ENCODE measurements at places on chromosomes 16 and 17.

GRCh38 chr17:21031756-21032396 is 10.9 kb downstream of the USP22 start:
- DNase-seq, result no peak

GRCh38 chr17:9859781-9860180 is 34.1 kb downstream of the GLP2R start:
- no peak for DNase-seq

GRCh38 chr16:16042076-16042475 is 92.7 kb downstream of the ABCC1 start:
- peak; percentile 68 for DNase-seq

DNA sequence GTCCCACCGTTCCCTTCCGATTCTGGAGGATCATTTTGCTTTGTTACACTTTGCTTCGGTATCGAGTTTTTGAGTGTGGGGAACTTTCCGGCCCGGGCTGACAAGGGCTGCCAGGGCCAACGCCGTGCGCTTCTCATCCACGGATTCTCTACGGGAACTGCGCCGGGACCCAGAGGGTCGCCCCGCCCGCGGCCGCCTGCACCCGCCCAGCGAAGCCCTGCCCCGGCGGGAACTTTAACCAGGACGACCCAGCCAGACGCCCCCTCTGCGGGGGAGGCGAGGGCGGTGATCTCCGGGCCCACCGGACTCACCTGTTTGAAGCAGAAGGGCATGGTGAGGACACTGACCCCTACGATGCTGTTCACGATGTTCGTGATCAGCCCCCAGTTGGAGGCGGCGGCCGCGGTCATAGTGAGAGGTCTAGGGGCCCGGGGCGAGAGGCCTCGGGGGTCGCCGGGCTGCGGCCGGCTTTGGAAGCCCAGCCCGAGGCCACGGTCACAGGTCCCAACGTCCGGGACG is 536 bp downstream of the SLC38A10 start:
- DNase-seq, result no peak

GRCh38 chr17:33523577-33523981 is 230.5 kb upstream of the ASIC2 start:
- no peak for DNase-seq

- DNase-seq, result no peak
These were observed 87.4 kb downstream of the KCNJ2 start for GRCh38 chr17:70256751-70257150.

DNA sequence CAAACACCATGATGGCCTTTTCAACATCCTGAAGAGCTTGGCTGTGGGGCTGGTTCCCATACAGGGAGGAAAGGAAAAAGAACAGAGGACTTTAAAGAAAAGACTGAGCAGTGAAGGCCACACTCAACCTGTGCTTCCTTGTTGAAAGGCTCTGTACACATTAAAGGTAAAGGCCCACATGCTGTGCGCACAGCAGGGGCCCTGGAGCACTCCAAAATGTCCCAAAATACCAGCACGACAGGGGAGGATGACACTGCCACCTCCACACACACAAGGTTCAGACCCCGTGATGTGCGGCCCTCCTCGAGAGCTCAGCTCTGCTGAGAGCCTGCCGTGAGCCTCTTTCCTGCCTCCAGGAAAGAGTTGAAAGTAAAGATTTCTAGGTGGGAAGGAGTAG is 36.5 kb downstream of the FANCA start:
- DNase-seq, result no peak

DNA sequence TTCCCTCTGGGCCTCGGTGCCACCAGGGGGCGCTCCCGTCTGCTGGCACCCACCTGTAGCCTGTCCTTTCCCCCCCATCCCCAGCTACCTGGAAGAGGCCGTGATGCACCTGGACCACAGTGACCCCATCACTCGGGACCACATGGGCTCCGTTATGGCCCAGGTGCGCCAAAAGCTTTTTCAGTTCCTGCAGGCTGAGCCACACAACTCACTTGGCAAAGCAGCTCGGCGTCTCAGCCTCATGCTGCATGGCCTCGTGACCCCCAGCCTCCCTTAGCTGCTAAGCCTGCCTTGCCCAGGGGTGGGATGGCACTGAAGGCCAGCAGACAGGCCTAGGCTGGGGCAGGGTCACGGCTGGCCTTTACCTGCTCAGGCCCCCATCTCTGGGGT is 818 bp upstream of the NRN1L start:
- DNase-seq, result no peak
